ENCODE measurements at places on chromosomes 6 and 20.
A peak's percentile ranks its signal among the peaks of the same experiment; 100 is the strongest.

- no peak for DNase-seq
Observed at GRCh38 chr20:63695424-63696305, 787 bp upstream of the TNFRSF6B start.

DNA sequence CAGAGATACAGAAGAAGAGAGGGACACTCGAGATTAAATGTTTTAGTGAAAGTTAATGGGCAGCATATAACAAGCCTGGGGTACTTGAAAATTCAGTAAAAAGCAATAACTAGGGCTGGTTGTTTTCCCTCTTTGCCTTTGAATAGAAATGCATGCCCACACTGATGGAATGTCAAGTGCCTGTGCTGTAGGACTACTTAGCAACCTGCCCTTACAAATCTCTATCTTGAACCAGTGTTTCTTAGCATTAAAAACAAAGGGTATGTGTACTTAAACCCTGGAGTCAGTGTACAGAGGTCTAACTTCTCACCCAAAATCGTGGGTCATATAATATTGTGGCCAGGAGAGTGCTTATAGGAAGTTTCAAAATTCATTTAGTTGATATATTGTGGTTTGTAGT lies 37.1 kb downstream of the RNF144B start:
- no peak for DNase-seq

DNA sequence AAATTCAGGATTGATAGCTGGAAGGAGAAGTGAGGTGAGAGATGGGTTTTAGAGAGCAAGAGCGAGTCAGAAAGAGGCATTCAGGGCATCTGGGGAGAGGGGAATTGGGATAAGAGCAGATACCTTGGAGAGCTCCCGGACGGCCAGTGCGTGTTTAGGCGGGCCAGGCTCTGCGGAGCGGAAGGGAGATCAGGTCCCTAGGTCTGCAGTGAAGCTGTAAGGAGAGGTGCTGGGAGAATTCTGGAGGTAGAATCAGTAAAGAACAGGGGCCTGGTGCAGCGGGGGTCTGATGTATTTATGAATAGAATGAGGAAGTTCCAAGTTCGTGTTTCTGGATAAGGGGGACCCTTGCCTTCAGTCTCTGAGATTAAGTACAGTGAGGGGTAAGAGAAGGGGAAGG lies 47.4 kb upstream of the FAM83D start:
- peak; percentile 64 for DNase-seq

DNA sequence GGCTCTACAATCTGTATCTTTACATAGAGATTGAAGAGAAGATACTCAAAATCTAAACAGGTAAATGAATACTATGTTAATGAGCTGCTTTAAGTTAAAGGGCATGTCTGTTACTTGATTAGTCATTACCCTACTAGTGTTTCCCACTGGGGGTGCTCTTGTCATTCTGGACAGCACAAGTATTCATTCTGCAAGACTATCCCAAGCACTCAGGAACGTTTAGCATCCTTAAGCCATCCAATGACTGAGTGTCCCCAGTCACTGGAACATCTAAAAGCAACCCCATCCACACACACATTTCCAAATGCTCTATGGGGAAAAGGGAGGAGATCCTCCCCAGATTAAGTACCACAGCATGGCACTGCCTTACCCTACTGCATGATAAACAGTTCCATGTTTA lies 25.7 kb downstream of the EZR start:
- no peak for DNase-seq

DNA sequence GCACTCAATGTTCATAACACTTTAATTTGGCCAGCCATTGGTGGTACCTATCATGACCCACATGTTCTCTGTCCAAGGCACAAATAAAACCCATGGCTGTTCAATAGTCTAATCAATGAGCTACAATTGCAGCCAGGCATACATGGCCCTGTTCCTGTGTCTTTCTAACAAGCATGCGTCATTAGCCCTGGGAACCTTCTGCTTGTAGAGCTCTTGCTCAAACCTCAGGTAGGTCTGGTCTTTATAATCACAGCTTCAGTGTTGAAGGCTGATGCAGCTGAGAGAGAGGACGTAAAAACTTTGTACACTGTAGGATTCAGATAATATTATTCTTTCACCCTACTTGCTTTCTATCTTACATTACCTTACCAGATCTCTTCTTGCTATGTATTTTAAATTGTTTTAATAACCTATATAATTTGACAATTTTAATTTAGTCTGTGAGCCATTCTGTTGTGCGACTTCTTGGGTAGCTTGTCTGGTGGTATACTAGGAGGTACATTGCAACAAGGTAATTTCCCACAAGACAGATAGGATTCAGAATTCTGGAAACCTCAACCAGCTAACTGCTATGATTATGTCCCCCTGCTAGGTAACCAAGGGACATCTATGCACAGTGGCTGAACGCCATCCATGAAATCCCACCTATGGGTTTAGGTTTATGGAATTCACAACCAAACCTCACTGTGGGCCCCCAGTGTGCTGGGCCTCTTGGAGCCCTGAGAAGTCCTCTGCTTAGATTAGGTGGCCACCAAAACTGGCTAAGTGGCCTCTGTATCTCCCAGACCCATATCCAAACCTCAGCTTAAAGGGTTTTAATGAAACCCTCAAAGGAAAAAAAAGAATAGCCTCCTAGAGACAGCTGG lies 55.4 kb upstream of the RIPOR2 start:
- no peak for DNase-seq

GRCh38 chr6:150312395-150312794 lies 56.4 kb upstream of the IYD start:
- DNase-seq: no peak

- no peak for DNase-seq
Observed at GRCh38 chr6:151108548-151108947, 131.2 kb upstream of the AKAP12 start.

DNA sequence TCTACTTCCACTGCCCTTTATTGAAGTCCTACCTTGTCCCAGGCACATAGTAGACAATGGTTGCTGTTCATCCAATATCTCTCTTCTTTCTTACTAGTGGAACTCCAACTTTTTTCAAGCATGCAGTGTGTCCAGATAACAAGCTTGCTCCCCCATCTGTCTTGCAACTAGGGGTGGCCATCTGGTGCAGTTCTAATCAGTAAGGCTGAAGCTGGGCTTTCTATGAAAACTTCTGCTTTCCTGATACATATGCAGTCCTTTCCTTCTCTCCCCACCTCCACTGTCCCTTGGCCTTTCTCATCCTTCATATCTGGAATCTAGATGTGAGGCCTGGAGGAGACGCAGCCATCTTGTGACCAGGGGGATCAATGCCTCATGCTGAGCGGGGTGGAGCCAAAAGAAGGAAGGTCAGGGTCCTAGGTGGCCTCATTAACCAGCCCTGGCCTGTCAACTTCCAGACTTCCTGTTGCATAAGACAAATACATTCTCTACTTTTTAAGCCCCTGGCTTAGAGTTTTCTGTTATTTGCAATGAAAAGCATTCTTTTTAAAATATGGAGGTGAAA lies 59.6 kb upstream of the ZFP64 start:
- DNase-seq: no peak

DNA sequence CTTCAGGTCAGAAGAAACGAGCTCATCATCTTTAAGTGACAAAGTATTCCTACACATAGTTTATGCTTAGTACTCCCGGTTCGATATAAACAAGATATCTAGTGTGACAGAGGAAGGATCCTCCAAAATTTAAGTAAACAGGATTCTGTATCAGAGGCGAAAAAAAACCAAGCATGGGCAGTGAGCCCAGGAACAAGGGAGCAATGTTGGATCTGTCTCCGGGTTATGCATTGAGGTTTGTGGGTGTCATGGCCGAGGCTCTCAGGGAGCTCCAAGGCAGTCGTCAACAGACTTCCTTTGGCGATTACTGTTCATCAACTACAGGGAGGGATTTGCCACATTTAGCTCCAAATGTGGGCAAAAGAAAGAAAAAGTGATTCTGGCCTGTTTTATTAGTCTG lies 319.5 kb downstream of the CBLN4 start:
- no peak for DNase-seq

Data from endothelial cell (in vitro differentiated cells).